Mesendoderm (in vitro differentiated cells): ENCODE measurements at places on chromosomes 7 and 10.

GRCh38 chr7:139745678-139746143 is 32.1 kb downstream of the HIPK2 start:
- H3K4me3 ChIP-seq: no peak overlapping the region
- no peaks in the 10 kb centered on the region for H3K27me3 ChIP-seq
- H3K36me3 ChIP-seq: no peaks in the 10 kb centered on the region
- H3K4me1 ChIP-seq: peaks cover 14% of the 10 kb centered on the region

- H3K4me3 ChIP-seq: peak overlapping the region; percentile 90
- no peaks in the 10 kb centered on the region for H3K27me3 ChIP-seq
These were observed 432 bp downstream of the TMEM248 start for GRCh38 chr7:66921396-66921917.

- H3K4me3 ChIP-seq: no peak overlapping the region
- no peak overlapping the region for H3K27ac ChIP-seq
- no peaks in the 10 kb centered on the region for H3K27me3 ChIP-seq
- no peak for DNase-seq
These were observed 397.6 kb downstream of the MAGI2 start for GRCh38 chr7:79055722-79056415.

- no peaks in the 10 kb centered on the region for H3K27me3 ChIP-seq
- no peak for DNase-seq
- no peaks in the 10 kb centered on the region for H3K36me3 ChIP-seq
- H3K27ac ChIP-seq: no peak overlapping the region
These were observed 1.7 kb downstream of the GLRX3 start for GRCh38 chr10:130137659-130138478.

GRCh38 chr7:56083150-56083785 is 9.5 kb downstream of the PHKG1 start:
- H3K27me3 ChIP-seq: no peaks in the 10 kb centered on the region
- no peak overlapping the region for H3K4me3 ChIP-seq
- H3K27ac ChIP-seq: no peak overlapping the region
- H3K4me1 ChIP-seq: no peaks in the 10 kb centered on the region
- H3K36me3 ChIP-seq: peaks cover 1% of the 10 kb centered on the region
- no peak for DNase-seq

DNA sequence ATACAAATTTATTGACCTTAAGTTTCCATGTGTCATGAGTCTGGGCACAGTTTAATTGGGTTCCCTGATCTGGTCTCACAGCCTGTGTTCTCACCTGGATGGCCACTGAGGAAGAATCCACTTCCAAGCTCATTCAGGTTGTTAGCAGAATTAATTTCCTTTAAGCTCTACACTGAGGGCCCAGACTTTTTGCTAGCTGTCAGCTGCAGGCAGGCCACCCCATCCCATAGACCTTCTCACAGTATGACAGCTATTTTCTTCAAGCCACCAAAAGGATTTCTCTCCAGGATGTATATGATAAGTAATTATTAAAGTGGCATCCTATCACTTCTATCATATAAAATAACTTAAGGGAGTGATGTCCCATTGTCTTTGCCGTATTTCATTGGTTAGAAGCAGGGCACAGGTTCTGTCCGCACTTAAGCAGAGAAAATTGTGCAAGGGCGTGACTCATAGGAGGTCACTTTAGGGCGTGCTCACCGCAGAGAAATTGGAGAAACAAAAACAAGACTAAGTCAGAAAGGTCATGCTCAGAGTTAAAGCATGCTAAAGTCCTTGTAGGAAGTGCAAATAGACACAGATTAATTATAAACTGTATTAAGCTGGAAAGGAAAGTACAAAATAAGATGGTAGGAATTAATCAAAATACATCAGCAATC is 109.9 kb downstream of the AHR start:
- no peak overlapping the region for H3K27ac ChIP-seq
- no peaks in the 10 kb centered on the region for H3K36me3 ChIP-seq
- DNase-seq: no peak

GRCh38 chr7:55778631-55779030 is 83.9 kb downstream of the SEPTIN14 start:
- no peaks in the 10 kb centered on the region for H3K4me1 ChIP-seq
- H3K27ac ChIP-seq: no peak overlapping the region
- DNase-seq: no peak
- no peaks in the 10 kb centered on the region for H3K27me3 ChIP-seq

GRCh38 chr7:4769761-4770160 is 5.7 kb upstream of the AP5Z1 start:
- no peaks in the 10 kb centered on the region for H3K36me3 ChIP-seq
- no peaks in the 10 kb centered on the region for H3K27me3 ChIP-seq
- H3K4me1 ChIP-seq: no peaks in the 10 kb centered on the region
- H3K27ac ChIP-seq: no peak overlapping the region
- no peak overlapping the region for H3K4me3 ChIP-seq

DNA sequence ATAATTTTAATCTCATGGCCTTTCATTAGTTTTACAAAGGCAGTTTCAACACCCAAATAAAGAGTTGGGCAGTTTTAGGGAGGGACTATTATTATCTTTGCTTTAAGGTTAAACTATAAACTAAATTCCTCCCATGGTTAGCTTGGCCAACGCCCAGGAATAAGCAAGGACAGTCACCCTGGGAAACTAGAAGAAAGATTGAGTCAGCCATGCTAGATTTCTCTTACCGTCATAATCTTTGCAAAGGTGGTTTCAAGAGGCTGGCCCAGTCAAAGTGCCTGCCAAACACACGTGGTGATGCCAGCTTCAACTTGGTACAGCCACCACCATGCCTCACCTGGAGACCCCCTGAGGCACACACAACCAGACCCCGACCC is 317.4 kb upstream of the SP8 start:
- no peak for DNase-seq
- peaks cover 2% of the 10 kb centered on the region for H3K27me3 ChIP-seq
- no peak overlapping the region for H3K4me3 ChIP-seq
- H3K4me1 ChIP-seq: no peaks in the 10 kb centered on the region
- no peak overlapping the region for H3K27ac ChIP-seq

DNA sequence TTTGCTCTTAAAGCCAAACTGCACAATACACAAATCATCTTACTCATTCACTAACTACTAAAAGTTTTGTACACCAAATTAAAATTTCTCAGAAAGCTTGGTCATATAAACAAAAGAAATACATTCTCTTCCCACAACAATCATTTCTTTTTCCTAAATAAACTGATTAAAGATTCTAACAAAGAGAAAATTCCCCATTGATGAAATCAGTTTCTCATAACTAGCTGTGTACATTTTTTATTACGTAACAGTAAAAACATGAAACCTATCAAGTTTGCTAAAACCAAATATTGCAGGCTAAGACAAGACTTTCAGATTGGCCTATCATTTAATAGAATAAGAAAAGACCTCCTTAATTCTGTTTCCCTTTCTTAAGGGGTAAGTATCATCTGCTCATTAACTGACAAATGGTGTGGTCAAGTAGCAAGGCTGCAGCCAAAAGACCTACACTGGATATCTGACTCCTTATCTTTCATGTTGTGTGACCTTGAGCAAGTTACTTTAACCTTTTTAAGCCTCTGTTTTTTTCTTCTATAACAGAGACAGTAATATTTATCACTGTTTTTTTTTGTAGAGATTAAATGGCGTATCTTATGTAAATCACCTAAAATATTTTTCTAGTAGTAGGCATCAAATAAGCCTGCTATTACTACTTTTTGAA is 22.4 kb downstream of the NAMPT start:
- H3K4me3 ChIP-seq: no peak overlapping the region
- no peaks in the 10 kb centered on the region for H3K27me3 ChIP-seq
- H3K27ac ChIP-seq: no peak overlapping the region

DNA sequence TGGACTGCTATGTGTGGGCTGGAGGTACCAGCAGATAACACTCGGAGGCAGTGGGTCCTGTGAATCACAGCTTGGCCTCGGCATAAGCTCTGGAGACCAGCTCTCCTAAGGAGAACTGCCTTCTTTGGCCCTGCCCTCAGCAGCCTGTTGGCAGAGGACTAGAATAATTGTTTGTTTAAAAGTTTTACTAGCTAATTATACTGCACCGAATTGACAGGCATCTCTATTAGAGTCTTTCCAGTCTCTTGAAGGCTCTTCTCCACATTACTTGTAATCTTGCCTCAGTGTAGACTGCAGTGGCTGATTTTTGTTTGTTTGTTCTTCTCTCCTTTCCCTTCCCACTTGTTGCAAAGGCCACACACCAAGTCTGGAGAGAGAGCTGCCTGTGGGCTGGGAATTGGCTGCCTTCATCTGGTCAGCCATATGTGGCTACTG is 183.2 kb downstream of the AUTS2 start:
- H3K4me3 ChIP-seq: no peak overlapping the region
- H3K27me3 ChIP-seq: no peaks in the 10 kb centered on the region
- DNase-seq: no peak
- H3K36me3 ChIP-seq: no peaks in the 10 kb centered on the region

DNA sequence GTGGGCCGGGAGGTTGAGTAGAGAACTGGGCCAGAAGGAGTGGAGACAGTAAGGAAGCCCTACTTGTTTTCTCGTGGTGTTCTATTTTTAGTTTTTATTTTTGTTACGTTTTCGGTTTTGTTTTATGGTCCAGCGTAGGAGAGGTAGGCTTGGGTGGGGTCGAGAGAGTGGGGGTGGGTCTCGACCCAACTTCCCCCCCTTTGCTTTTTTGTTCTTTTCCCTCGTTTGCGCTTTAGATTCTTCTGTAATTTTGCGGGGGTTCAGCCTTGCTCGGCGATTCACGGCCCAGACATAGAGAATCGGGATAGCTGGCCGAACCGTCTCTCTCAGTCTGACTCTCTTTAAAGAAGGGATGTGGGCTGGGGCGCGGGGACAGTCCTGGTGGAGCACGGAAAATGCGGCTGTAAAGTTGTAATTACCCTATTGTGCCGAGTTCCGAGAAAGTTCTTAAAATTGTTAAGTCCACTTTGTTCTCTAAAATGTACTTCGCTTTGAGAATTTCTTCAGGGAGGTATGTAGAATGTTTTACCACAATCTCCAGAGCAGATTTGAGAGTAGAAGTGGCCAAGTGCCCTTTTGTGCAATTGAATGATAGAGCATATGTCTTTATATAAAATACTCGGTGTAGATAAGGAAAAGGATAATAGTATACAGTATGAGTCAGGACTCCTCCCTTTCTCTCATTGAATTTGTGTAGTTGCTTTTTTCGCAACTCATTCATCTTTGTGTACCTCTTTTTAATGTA is 816 bp downstream of the DMTF1 start:
- H3K36me3 ChIP-seq: no peaks in the 10 kb centered on the region
- peak overlapping the region; percentile 91 for H3K4me3 ChIP-seq
- DNase-seq: peak; percentile 40
- no peaks in the 10 kb centered on the region for H3K27me3 ChIP-seq
- no peaks in the 10 kb centered on the region for H3K4me1 ChIP-seq

GRCh38 chr10:22503315-22504088 is 158.2 kb downstream of the SPAG6 start:
- H3K4me1 ChIP-seq: no peaks in the 10 kb centered on the region
- no peak overlapping the region for H3K4me3 ChIP-seq

DNA sequence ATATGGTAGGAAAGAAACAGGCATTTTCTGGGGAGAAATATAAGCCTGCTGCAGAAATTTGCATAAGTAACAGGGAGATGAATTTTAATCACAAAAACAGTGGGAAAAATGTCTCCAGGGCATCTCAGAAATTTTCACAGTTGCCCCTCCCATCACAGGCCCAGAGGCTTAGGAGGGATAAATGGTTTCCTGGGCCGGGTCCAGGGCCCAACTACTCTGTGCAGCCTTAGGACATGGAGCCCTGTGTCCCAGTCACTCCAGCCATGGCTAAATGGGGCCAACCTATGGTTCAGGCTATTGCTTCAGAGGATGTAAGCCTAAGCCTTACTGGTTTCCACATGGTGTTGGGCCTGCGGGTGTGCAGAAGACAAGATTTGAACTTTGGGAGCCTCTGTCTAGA is 9.2 kb downstream of the OR6B1 start:
- H3K36me3 ChIP-seq: no peaks in the 10 kb centered on the region
- no peaks in the 10 kb centered on the region for H3K27me3 ChIP-seq
- H3K4me1 ChIP-seq: no peaks in the 10 kb centered on the region
- H3K4me3 ChIP-seq: no peak overlapping the region
- no peak for DNase-seq
- H3K27ac ChIP-seq: no peak overlapping the region

GRCh38 chr7:98877692-98878364 is 504 bp upstream of the TRRAP start:
- H3K27ac ChIP-seq: no peak overlapping the region
- H3K27me3 ChIP-seq: no peaks in the 10 kb centered on the region
- H3K4me3 ChIP-seq: no peak overlapping the region
- H3K36me3 ChIP-seq: peaks cover 2% of the 10 kb centered on the region
- DNase-seq: peak; percentile 34

DNA sequence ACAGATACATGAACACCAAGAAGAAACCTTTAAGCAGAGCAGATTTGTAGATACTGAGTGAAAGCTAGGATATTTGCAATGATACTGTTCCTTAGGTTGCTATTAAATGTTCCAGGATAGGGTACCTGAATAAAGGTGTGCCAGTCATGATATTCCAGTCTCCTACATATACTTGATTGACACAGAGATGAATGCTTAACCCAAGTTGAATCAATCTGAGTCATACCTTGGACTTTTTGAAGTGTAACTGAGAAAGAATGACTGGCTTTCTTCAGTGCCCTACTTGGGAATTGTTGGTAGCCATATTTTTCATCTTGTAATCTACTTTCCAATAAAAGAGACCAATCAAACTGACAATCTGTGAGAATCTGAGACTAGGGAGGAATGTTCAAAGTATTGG is 805.7 kb upstream of the GHITM start:
- H3K4me3 ChIP-seq: no peak overlapping the region
- no peaks in the 10 kb centered on the region for H3K27me3 ChIP-seq
- H3K27ac ChIP-seq: no peak overlapping the region
- H3K4me1 ChIP-seq: no peaks in the 10 kb centered on the region

DNA sequence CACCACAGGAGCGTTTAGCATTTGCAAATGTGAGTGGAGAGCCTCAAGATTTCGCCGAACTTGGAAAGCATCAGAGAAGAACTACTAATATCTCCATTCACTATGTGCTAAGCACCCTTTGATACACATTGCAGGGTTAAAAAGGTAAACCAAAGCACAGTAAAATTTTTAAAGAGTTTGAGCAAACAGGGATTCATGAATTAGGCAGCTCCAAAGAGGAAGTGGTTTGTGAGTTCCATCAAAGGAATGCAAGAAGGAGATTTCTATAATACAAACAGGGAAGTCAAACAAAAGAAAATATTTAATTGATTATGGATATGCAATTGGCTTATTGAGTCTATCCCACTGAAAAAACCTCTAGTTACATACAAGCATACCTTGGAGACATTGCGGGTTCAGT is 81.1 kb upstream of the TMEM72 start:
- no peak overlapping the region for H3K27ac ChIP-seq
- no peaks in the 10 kb centered on the region for H3K36me3 ChIP-seq
- no peaks in the 10 kb centered on the region for H3K4me1 ChIP-seq
- no peaks in the 10 kb centered on the region for H3K27me3 ChIP-seq
- no peak overlapping the region for H3K4me3 ChIP-seq
- no peak for DNase-seq
